Natural killer cell (primary cell): ENCODE measurements at places on chromosomes 1 and 21. TPM values are rescaled to one million over a fixed set of nuclear protein-coding genes. Genes with fewer than 3 reads are reported as not detected.

DNA sequence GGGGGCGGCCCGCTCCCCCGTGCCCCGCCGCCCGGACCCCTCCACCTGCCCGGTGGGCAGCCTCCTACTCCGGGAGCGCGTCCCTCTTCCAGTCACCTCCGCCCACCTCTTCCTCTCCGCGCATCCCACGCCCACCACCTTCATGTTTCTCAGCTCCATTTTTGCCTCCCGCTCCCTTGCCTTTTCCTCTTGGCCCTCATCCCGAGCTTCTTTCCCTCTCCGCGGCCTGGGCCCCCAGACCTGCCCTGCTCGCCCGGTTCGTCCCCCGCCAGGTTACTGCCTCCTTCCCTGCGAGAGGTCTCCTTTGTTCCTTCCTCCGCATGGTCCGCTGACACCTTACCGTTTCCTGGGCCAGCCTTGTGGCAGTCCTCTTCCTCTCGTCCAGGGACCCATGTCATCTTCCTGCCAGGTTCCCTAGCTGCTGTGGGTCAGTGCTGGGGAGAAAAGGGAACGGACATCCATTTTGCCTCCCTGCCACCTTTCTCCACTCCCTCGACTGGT is 563 bp downstream of the QSOX1 start:
- peak overlapping the region; percentile 73 for H3K4me3 ChIP-seq
- peak overlapping the region; percentile 49 for H3K27ac ChIP-seq
- peaks cover 20% of the 10 kb centered on the region for H3K4me1 ChIP-seq
- H3K36me3 ChIP-seq = no peaks in the 10 kb centered on the region

- H3K27me3 ChIP-seq = no peaks in the 10 kb centered on the region
- H3K4me1 ChIP-seq = no peaks in the 10 kb centered on the region
- H3K36me3 ChIP-seq = peaks cover 20% of the 10 kb centered on the region
- DNase-seq = no peak
- no peak overlapping the region for H3K4me3 ChIP-seq
- H3K27ac ChIP-seq = no peak overlapping the region
Observed at GRCh38 chr1:168582688-168583336, 6.4 kb downstream of the XCL1 start.

GRCh38 chr21:29477941-29478340 is 179.2 kb downstream of the BACH1 start:
- no peaks in the 10 kb centered on the region for H3K27me3 ChIP-seq
- no peak for DNase-seq
- H3K27ac ChIP-seq = no peak overlapping the region
- H3K36me3 ChIP-seq = no peaks in the 10 kb centered on the region

- H3K27ac ChIP-seq = no peak overlapping the region
- no peak for DNase-seq
- no peaks in the 10 kb centered on the region for H3K4me1 ChIP-seq
- H3K36me3 ChIP-seq = no peaks in the 10 kb centered on the region
Observed at GRCh38 chr21:15257646-15258045, 192.8 kb upstream of the NRIP1 start.

MXRA8 gene
- total RNA-seq = not detected

CITED4 gene
- 4.9 TPM for total RNA-seq

DNA sequence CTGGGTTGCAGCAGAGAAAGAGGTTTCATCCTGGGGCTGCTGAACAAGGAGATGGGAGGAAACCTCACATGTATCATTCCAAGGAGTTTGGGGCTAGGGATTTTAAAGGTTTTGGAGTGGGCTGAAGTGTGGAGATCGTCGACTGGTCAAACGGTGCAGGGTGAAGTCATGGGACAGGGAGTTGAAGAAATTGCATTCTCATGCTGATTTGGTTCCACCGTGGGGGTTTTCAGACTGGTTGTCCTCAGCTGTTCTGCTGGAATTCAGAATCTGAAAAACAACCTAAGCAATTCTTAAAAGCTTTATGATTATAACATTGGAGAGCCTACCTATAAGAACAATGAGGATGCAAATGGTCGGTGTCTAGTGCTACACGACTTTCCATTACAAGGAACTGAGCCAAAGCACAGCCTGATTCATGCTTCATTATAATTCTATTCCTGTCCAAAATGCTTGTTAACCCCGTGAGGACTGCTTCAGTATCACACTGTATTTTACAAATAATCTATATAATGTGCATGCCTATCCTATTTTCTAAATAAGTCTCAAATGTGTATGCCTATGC is 242.7 kb downstream of the TM2D1 start:
- no peak for DNase-seq
- no peaks in the 10 kb centered on the region for H3K27me3 ChIP-seq
- no peaks in the 10 kb centered on the region for H3K36me3 ChIP-seq
- H3K4me1 ChIP-seq = no peaks in the 10 kb centered on the region
